ENCODE measurements at places on chromosomes 12 and 14.

GRCh38 chr14:71309756-71310155 is 402.5 kb downstream of the PCNX1 start:
- no peak for DNase-seq

DNA sequence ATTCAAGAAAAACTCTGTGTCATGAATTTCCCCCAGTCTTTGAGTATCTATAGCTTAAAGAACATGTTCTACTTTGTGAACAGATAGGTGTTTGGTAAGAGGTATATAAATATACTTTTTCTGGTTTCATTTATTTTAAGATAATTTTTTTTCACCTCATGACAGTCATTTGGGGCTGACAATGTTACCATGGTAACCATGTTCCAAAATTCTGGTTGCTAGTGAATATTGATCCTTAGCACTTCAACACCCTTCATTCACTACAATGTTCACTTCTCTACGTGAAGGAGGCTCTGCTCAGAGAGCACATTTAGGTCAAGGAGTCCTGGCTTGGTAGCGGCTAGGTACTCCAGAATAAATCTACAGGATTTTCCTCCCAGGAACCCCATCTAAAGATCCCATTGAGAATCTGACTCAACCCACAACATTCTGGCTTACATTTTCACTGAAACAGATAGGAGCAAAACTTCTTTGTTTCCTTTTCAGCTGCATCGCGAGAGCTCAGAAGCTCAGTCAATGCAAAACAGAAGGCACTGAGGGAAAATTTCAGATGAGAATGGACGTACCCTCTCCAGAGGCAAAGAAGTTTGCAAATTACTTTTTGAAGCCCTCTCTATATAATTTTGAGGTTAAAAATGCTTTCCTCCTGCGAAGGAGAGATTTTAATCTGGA is 93.6 kb downstream of the ARF6 start:
- DNase-seq = no peak

- peak; percentile 1 for DNase-seq
Observed at GRCh38 chr14:80705241-80705980, 236.1 kb downstream of the CEP128 start.

- no peak for DNase-seq
Observed at GRCh38 chr12:1796515-1797010, 23.8 kb upstream of the LRTM2 start.

GRCh38 chr14:30020271-30020670 is 92.6 kb upstream of the PRKD1 start:
- no peak for DNase-seq

GRCh38 chr14:29353513-29353912 is 574.1 kb downstream of the PRKD1 start:
- no peak for DNase-seq

- DNase-seq = no peak
Observed at GRCh38 chr12:2768224-2768961, 26.4 kb upstream of the FKBP4 start.

DNA sequence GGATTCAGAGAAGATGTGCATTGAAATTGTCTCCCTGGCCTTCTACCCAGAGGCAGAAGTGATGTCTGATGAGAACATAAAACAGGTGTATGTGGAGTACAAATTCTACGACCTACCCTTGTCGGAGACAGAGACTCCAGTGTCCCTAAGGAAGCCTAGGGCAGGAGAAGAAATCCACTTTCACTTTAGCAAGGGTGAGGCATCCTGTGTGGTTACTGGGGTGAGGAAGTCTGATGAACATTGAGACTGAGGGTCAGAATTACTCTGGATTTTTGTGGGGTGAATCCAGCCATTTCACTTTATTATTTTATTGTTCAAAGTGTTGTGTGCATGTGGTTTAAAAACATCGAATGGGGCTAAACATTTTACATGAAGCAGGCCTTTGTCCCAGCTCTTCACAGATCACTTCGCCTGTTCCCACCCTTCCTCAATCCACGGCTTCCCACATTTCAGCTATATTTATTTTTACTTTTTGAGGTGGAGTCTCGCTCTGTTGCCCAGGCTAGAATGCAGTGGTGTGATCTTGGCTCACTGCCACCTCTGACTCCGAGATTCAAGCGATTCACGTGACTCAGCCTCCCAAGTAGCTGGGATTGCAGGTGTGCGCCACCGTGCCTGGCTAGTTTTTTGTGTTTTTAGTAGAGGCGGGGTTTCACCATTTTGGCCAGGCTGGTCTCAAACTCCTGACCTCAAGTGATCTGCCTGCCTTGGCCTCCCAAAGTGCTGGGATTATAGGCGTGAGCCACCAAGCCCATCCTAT is 40.6 kb downstream of the SUPT16H start:
- DNase-seq = no peak

DNA sequence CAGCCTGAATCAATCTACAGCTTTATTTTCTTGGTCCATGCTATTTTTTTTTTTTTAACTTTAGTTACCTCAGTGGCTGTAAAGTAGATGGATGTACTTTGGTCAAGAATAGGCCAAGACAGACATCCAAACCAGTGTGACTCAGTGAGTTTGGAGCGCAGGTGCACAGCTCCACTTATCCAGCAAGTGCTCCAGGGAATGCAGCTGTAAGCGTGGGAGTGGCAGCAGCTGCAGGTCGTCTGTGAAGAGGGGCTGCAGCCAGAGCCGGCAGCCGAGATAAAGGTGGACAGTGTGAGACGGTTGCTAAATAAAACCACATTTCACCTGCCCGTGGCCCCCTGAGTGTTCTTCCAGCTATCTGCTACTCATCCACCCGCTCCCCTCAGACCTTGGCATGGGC is 1018.7 kb downstream of the AACS start:
- no peak for DNase-seq

DNA sequence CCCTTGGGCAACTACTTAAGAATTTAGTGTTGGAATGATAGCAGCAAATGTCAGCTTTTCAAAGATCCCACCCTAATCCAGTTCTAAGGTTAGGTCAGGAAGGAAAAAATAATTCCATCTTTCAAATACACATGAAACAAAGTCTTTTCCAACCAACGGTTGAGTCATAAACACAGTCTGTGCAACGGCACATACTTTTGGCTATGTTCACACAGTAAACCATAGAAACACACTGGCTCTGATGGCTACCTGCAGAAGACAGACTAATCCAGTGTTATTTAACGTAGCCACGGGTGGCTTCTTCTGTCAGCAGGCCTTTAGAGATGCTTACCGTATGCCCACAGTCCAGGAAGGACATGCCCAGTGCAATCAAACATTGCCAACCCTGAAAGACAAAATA is 35.7 kb downstream of the HIGD1C start:
- no peak for DNase-seq

DNA sequence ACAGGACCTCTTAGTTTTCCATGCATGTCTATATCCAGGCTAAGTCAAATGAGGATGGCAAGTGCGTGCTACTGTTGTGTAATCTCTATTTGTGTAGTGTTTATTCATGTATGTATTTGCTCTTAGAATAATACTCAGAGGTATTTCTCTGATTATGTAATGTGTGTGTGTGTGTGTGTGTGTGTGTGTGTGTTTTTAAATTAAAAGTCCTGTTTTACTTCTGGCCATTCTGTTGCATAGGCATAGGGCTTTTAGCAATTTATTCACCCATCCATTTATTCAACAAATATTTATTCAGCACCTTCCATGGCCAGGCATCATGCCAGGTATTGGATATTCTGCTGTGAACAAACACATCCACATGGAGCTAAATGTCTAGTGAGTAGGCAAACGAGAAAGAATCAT is 63.5 kb downstream of the PELI2 start:
- peak; percentile 76 for DNase-seq

DNA sequence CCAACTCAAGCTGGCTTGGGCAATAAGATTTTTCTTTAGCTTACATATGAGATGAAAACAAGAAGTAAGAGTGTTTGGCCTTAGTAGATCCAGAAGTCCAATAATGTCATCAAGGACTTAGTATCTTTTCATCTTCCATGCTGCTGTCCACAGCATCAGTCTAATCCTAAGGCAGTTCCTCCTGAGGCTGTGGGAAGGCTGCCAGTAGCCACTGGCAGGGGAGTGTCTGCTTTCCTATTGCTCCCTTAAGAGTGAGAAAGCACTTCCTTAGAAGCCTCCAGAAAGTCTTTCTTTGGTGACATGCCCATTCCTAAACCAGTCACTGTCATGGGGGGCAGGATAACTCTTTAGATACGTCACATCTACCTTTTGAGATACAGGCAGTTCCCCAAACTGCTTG is 317.7 kb downstream of the BMP4 start:
- no peak for DNase-seq
